ENCODE measurements at places on chromosomes 12 and 14.
A peak's percentile ranks its signal among the peaks of the same experiment; 100 is the strongest.

- DNase-seq = no peak
Measured at GRCh38 chr12:64058541-64059265, 163.4 kb downstream of the KICS2 start.

DNA sequence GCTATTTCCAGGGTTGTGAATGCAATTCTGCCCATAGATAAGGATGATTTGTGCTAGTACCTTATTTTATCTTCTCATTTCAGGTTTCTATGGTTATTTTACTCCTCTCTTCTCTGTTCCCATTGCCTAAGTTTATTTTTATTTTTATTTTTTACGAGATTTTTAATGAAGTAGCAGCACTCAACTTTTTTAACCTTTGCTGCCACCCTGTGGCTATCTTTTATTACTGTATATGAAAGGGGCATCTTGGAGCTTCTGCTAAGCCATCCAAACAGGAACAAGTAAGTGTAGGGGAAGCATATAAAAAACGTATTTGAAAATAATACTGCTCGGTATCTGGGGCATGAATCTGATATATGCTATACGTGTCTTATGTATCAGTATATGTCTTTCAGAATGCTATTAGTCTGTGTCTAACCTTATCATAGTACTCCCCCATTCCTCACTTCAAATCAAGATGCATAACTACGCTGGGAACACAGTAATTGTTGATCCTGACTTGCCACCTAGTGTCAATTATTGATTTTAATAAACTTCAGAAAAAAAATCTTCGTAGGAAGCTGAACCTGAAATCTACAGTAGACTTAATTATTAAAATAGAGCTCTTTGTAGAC lies 60.3 kb downstream of the KLRG1 start:
- DNase-seq = no peak

DNA sequence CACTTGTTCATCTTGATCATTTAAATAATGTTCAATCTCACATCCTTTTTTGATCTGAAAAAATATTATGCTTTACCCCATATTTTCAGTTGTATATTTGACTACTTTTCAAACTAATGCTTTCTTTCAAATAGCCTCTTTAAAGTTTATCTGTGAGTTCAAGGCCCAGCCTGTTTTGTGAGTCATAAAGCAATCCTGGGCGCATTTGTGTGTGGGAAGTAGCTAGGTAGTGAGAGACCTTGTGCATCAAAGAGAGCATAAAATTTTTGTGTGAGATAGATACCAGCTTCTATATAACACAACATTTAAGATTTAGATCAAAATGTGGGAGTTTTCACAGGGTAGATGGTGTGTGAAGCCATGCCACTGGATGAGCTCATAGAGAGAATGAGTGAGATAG lies 405.6 kb downstream of the NAV3 start:
- no peak for DNase-seq

GRCh38 chr12:41514021-41514777 lies 326.1 kb downstream of the PDZRN4 start:
- no peak for DNase-seq

- DNase-seq = no peak
Measured at GRCh38 chr12:95141310-95141709, 67.9 kb upstream of the NR2C1 start.

DNA sequence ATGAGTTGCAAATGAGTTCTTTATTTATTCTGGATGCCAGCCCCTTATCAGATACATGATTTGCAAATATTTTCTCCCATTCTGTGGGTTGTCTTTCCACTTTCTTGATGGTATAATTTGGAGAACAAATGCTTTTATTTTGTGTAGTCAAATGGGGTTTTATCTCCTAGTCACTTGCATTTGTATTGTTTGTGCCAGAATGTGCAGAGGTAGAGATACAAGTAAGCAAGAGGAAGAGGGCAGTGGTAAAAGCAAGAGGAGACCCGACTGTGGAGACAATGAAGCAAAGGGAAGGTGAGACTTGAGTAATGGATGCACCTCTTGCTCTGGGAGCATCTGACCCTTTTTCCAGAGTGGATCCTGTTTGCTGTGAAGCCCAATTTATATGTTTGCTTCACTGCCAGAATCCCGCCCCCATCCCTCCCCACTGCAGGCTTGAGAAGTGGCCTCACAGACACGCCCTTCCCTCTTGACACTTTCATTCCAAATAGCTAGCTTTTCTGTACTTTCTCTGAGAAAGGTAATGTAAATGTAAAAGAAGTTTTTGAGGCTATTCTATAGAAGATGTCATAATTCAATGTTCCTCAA lies 786 bp upstream of the PFKM start:
- no peak for DNase-seq

- no peak for DNase-seq
Measured at GRCh38 chr14:96806836-96807235, 9.7 kb downstream of the VRK1 start.

GRCh38 chr14:57847096-57847495 lies 18.8 kb downstream of the SLC35F4 start:
- no peak for DNase-seq

DNA sequence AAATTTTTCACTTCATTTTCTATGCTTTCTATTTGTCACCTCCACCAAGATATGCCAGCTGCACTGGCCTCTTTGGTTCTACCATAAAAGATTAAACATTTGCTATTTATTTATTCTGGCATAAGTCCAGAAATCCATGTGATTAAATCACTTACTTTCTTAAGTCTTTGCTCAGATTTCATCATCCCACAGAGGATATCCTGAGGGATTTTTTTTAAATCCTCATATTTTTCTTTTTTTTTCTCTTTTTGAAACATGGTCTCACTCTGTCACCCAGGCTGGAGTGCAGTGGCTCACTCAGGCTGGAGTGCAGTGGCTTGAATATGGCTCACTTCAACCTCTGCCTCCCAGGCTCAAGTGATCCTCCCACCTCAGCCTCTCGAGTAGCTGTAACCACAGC lies 645.4 kb upstream of the ATXN7L3B start:
- DNase-seq = no peak

GRCh38 chr14:97413022-97413539 lies 615.9 kb downstream of the VRK1 start:
- no peak for DNase-seq

- no peak for DNase-seq
Measured at GRCh38 chr14:89384023-89384422, 33.0 kb downstream of the FOXN3 start.

GRCh38 chr12:2797721-2798418 lies 3.1 kb downstream of the FKBP4 start:
- DNase-seq = no peak

DNA sequence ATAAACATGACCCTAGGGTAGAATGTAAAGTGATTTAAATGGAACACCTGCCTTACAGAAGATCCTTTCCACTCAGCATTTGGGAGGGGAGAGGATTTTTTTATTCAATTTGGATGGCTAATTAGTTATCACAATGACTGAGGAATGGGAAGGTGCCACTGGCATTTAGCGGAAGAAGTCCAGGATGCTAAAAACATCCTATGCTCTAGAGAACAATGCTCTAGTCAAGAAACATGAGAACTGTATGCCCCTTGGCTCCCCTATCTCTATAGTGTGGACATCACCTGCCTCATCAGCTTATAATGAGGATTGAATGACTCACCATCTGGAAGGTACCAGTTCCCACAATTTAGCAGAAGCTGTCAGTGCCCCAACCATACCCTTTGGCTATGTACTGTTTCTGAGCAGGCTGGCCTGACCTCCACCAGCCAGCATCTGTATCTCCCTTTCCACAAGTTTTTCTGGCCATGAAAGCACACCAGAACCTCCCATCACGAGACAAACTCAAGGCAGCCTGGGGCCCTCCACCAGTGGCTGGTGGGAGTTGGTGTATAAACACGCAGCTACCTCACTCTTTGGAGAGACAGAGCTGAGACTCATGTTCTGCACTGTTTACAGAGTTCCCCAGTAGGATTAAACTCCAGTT lies 109.7 kb upstream of the VASH1 start:
- no peak for DNase-seq

DNA sequence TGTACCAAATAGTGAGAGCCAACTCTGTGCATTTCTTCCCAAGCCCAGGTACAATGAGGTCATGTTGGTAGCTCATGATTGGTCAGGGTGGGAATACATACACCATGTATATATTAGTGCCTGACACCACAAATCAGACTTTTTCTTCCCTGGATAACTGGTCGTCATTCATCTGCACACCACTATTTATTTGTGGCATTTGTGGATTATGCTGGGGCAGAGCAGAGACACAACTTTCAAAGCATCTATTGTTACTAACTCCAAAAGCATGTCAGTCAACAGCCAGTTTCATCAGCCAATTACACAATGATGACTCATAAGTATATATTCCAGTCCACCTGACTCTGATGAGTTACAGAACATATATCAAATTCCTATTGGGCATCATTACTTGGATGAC lies 181.7 kb downstream of the ADAMTS20 start:
- no peak for DNase-seq

DNA sequence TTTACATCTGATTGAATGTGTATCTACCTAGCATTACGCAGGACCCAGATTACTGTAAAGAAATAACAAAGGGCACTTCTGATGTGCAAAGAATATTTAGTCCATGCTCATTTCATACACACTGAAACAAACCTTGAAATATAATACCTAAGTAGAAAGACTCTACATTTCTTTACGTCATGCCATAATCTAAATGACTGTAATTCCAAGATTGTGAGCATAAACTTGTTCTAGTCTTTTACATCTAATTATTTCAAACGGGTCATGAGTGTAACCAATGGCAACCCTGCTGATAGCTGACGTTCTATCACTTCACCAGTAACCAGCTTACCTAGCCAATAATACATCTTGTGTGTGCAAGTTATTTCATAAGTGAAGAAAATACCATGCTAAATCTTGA lies 433.8 kb downstream of the PRKD1 start:
- no peak for DNase-seq

- DNase-seq = no peak
Measured at GRCh38 chr14:51783765-51784164, 76.6 kb upstream of the GNG2 start.

DNA sequence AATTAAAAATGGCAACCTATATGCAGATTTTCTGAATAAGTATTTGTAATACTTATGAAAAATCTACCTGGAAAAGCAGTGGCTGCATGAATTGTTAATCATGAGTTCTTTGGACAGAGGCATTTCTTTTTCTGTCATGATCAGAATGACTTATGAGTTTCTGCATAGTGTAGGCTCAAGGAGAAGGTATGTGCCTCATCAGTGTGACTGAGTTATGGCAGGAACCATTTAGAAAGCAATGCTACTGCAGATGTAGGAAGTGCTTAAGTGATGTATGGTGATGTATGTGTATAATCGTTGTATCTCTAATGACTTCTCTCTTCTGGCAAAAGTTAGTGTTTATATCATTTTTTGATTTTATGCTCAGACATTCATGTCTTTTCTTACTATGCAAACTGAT lies 816.4 kb upstream of the FBXO33 start:
- DNase-seq = no peak

GRCh38 chr12:27305673-27306456 lies 26.8 kb upstream of the BMAL2 start:
- DNase-seq = no peak

DNA sequence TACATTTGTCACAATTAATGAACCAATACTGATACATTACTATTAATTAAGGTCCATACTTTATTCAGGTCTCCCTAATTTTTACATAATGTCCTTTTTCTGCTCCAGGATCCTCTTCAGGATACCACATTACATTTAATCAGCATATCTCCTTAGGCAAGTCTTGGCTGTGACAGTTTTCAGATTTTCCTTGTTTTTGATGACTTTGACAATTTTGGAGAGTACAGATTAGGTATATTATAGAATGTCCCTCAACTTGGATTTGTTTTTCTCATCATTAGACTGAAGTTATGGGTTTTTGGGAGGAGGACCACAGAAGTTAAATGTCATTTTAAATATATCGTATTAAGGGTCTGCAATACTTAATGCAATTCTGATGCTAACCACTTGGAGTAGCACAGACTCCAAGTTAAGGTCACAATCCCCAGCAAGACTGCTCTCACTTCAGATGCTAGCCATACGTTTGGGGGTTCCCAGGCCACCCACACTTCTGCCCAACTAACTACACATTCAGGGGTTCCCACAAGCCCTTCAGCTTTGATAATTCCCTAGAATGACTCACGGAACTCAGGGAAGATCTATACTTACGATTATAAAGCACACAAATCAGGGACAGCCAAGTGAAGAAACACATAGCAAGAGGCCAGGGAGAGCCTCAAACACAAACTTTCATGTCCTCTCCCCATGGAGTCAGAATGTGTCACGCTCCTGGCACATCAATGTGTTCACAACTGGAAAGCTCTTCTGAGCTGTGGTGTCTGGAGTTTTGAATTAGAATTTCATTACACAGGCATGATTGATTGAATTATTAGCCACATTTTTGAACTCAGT lies 17.0 kb upstream of the NUBPL start:
- no peak for DNase-seq

DNA sequence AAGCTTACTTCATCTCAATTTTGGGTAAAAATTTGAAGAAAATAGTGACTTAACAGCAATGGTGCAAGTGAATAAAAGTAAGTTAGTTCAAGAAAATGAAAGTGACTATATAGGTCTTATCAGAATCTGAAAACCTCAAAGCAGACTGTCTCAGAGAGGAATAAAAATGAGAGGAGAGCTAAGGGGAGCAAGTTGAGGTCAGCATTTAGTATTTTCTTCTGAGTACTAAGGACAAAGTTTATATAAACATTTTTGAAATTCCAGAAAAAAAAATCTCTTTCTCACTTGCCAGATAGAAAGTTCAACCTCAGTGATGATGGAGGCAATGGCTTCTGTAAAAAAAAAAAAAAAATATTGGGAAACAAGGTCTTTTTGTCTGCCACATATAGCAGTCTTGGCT lies 414.1 kb downstream of the NPAS3 start:
- DNase-seq = no peak

- DNase-seq = peak; percentile 36
Measured at GRCh38 chr12:68611094-68611805, 551 bp downstream of the RAP1B start.

- DNase-seq = no peak
Measured at GRCh38 chr12:2095878-2096277, 43.1 kb downstream of the CACNA1C start.

DNA sequence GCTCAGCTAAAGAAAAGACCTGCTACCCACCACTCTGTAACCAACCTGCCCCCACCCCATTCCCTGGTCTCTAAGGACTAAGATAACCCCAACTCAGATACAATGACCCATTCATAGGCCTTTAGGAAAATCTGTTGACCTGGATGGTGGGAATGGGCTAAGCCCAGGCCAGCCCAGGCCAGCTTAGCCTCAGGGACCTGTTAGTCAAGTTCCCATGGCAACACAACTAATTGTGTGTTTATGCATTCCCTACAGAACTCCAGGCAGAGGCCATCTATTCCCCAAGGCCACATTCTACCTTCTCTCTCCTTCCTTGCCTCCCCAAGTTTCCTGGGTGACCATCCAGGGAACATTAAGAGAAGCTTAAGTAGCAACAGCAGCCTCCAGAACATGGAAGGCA lies 16.1 kb upstream of the KRT8 start:
- no peak for DNase-seq

DNA sequence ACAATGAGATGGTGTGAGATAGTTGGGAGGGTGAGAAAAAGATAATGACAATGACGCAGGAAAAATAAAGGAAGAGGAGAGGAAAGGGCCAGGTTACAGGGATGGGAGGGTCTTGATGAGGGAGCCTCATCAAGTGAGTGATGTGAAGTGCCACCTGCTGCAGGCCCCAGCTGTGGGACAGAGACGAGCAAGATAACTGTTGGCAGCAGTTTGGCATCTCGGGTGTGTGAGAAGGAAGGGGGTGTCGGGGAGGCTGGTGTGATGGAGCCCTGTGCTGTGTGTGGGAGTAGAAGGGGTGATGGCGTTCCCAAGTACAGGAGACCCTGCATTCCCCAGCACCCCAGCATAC lies 11.4 kb upstream of the TAC3 start:
- no peak for DNase-seq

GRCh38 chr14:44438221-44438620 lies 68.9 kb downstream of the FSCB start:
- no peak for DNase-seq

- DNase-seq = no peak
Measured at GRCh38 chr12:125140279-125141209, 75.3 kb downstream of the AACS start.

Measured in activated naive CD8-positive, alpha-beta T cell treated with anti-CD3 and anti-CD28 coated beads for 36 hours (primary cell).